ENCODE measurements at places on chromosomes 6 and 20.
A peak's percentile ranks its signal among the peaks of the same experiment; 100 is the strongest.

DNA sequence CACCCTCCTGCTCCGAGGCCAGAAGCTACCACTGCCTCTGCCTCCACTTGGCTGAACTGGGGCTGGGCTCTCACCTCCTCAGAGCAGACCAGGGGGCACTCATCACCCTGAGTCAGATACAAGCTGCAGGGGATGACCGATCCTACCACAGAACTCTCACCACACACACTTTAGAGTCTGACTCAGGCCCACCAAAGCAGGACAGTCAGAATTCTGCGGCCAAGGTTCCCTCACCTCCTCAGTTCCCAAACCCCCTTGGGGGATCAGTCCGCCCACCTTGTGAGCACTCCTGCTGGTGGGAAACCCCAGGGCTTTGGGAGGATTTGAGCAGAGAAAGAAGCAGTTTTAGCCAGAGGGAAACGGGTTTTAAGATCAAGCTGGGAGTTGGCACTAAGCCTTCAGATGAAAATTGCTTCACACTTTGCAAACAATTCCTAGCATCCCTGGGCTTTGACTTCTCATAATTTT is 587.8 kb upstream of the JAG1 start:
- DNase-seq: no peak

DNA sequence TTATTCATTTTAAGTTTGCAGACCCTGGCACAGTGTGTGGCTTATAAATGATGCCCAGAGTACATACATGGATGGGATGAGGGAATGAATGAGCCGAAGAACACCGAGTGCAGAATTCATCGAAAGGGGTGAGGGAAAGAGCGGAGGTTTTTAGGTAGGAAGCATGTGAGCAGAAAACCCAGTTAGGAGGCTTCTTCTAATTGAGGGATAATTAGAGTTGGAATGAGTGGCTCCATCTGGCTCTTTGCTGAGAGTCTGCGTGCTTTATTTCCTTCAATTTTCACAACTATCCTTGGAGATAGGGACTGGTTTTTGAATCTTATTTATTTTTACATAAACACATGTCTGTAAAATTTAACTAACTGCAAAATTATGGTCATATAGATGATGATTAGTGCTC is 150.7 kb downstream of the DOK5 start:
- DNase-seq: no peak

DNA sequence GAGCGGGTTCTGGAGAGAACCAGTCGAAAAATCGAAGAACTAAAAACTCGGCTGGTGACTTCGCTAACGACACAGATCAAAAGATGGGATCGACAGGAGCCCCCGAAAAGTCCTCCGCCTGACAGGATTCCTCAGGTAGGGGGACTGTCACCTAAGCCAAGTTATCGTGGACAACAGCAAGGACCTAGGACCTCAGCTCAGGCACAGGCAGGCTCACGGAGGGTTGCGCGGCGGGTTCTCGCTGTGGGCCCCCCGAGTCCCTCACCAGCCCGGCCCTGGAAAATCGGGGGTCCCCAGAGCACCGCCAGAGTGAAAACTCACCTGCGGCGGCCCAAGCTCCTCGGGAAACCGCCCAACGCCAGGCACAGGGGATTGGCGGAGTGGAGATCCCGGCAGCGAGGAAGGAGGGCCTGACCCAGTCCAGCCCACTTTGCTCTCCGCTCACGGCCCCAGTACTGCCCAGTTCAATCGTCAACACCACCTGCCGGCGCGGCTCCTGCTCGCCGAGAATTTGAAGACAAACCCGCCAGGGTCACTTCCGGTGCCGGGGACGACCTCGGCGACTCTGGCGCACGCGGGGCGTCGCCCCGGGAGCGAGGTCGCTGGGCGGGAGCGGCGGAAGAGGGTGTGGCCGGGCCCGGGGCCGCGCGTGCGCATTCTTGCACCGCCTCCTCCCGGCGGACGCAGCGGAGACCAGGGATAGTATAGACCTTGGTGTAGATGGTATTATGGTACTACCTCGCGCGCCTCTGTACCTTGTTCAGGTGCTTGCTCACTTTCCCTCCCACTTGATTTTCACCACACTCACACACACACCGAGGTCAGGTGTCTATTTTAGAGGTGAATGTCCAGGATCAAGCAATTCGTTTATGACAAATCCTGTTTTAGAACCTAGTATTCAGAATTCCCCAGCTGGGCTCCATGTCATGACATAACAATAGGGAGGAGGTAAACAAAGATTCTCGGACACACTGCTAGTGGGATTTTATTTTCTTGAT is at the start of gene KATNA1:
KATNA1 (minus strand) TSS at position 567 of the 998 bp plus-strand sequence. CDS start 10,167 bp downstream, outside the sequence.
- DNase-seq: peak; percentile 95

DNA sequence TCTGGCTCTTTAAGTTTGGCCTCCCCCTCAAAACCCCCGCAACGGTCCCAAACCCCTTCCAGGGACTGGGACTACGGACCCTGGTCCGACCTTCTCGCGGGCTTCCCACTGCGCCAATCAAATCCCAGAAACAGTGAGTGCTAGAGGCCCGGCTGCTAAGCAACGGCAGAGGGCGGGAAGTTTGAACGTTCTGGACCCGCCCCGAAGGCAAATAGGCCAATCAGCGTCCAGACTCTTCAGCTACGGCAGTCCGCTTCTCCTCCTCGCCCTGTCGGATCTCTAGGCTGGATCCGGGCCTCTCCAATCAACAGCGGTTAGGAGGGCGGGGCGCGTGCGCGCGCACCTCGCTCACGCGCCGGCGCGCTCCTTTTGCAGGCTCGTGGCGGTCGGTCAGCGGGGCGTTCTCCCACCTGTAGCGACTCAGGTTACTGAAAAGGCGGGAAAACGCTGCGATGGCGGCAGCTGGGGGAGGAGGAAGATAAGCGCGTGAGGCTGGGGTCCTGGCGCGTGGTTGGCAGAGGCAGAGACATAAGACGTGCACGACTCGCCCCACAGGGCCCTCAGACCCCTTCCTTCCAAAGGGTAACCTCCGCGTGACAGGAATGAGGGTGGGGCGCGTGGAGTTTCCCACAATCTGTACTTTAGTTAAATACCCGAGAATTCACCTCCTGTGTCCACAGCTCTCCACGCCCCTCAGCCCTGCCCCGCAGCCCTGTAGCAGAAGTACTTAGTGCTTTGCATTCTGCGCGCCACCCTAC is at the start of gene MSH5:
MSH5 (plus strand) TSS at position 367 of the 758 bp plus-strand sequence. CDS start 462 bp downstream, outside the sequence.
- DNase-seq: peak; percentile 98

- no peak for DNase-seq
These were observed 164.5 kb downstream of the MOXD1 start for GRCh38 chr6:132236744-132237143.

GRCh38 chr6:129648819-129649491 is 61.0 kb downstream of the ARHGAP18 start:
- no peak for DNase-seq

DNA sequence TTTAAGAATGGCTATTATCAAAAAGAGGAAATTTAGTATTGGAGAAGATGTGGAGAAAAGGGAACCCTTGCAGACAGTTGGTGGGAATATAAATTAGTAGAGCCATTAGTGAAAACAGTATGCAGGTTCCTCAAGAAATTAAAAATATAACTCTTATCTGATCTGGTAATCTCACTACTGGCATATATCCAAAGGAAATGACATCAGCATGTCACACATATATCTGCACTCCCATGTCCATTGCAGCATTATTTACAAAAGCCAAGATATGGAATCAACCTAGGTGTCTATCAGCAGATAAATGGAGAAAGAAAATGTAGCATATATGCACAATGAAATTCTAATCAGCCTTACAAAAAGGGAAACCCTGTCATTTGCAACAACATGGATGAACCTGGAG is 2.6 kb downstream of the SIRPG start:
- DNase-seq: no peak

DNA sequence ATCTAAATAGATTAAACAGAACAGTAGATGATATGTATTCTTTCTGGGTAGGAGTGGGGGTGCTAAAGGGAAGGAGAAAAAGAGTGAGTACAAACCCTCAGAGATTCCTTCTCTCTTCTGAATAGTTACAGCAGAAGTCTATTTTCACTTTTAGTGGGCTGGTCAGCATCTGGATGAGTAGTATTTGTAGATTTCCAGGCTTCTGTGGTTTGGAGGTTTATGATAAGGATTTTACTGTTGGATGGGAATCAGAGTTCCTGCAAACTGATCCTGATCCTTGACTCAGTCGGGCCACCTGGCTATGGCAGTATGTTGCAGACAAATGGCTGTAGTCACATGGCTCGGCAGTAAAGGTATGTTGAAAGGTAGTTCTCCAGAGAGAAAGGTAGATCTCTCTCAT is 84.3 kb upstream of the IFNGR1 start:
- no peak for DNase-seq
